ENCODE measurements at places on chromosomes 4 and X.

DNA sequence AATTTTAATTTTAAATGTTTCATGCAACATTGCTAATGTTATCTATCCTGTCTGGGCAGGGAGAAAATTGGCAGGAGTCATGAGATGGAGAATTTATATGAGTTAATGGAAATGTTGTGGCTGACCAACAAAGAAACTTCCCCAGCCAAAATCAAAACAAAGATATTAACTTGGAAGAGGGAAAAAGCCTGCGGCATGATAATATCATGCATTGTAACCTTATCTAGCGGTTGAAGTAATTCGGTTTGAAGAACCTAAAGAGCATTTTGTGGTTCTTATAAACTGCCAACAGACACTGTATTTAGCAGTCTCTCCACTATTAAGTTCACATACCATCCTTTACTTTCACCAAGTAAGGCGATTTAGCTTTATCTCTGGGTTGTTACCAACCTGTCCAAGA lies 42.3 kb downstream of the DKK2 start:
- DNase-seq = no peak

DNA sequence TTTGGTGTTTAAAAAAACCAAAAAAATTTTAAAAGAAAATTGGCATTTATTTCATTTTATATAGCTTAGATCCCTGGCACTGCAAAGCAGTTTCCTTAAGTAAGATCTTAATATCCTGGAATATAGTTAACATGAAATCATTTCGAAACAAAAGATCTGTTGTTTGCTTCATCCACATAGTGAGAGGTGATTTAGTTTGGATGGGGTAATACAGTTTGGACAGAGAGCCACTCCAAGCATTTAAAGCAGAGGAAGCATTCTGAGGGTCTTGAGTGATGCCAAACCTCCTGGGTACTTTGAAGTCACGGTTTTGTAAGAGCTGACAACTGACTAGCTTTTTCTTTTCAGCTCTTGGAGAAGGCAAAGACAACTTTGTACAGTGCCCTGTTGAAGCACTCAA lies 28.7 kb downstream of the NOCT start:
- no peak for DNase-seq

GRCh38 chr4:102693262-102693850 lies 67.4 kb downstream of the MANBA start:
- DNase-seq = no peak

DNA sequence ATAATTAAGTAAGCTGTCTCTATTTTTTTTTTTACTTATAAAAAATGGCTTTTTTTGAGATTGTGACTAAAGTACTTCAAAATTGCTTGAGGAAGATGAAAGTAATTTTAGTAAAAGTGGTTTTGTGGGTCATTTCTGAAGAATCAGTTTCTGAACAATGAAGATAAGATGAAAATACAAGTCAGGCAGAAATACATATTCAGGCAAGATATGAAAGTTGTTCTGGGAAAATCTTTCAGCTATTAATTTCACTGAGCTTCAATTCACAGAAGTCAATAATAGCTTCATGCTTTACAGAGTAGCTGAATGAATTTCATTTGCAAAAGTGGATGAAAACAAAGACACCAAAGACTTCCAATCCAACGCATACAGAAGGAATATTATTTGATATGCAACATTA lies 305.2 kb upstream of the ARSJ start:
- no peak for DNase-seq
